ENCODE measurements at places on chromosomes 5 and 9.
A peak's percentile ranks its signal among the peaks of the same experiment; 100 is the strongest.

DNA sequence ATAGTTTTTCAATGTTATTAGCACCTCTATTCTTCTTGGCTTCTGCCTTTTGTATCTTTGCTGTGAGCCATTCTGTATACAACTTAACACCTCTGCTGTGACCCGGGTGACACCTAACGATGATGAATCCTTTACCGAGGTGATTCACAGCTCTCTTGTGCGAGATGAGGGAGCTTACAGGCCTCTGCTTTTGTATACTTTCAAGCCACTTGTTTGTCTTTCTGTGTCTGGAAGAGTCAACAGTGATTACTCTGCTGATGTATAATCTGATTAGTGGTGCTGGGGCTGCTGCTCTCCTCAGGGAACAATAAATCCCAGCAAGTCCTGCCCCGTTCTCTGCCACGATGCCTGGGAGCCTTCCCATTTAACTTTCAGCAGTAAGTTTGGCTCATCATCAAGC is 442.9 kb upstream of the SGCD start:
- DNase-seq: no peak

DNA sequence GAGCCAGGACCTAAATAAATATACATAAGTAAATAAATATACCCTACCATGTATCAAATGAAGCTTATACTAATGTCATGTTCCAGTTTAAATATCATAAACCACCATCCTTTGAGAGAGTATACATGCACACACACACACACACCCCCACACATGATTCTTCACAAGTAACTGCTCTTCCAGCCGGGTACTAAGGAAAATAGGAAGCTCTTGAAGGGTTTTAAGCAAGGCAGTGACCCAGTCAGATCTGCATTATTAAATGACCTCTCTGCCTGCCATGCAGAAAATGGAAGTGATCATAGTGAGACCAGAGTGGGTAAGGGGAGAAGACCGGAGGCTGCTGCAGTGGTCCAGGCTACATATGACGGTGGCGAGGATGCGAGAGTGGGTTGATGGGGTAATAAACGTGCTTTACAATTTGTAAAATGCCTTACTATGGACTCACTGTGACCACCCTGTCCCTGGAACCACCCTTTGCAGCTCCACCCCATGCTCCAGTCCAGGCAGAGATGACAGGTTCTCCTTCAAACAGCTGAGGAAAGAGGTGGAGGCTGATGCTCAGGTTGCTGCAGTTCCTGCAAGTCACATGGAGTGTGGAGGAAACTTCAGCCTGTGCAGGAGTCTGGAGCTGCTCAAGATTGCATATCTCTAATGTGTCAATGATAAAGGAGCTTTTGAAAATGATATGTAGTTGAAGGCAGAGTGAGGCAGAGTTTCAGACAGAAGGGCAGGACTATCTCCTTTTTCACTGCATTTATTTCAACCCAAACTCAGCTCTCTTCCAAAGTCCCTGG is 38.8 kb upstream of the NDFIP1 start:
- no peak for DNase-seq

DNA sequence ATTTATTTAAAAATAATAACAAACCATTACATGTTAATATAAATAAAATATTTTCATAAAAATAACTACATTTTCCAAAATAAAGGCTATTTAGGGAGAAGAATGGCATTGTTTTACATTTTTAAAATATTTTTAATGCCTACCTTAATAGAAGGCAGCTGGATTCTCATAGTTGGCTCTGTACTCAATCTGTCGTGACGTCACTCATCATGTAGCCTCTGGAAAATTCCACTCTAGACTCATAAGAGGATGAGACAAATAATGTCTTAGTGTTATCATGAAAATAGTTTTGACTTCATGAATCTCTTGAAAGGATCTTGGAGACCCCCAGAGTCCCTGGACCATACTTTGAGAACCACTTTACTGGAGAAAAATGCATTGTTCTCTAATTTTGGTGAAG is 93.1 kb downstream of the NXNL2 start:
- DNase-seq: peak; percentile 35

DNA sequence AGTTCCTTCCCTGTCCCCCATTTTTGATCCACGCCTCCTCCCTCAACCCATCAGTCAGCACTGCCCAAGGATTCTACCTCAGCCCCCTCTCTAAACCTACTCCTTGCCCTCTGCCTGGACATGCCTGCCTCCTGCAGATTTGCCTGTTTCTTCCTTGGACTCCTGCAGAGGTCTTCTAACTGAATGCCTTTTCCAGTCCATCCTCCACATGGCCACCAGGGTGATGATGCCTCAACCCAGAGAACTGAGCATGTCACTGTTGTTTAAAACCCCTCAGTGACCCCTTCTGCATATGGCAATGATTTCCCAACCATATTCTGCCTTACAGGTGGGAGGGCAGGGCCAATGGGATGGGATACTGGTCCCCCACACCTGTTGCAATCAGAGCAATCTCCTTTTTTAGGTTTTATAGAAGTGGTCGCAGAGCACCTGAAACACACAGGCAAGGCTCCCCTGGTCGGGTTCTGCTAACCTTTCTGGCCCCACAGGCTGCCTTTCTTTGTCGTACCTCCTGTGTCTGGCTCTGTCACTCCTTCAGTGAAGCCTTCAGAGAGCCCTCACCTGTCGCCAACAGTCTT is 9.3 kb downstream of the PHYKPL start:
- no peak for DNase-seq

- no peak for DNase-seq
These were observed 914.9 kb downstream of the EFNA5 start for GRCh38 chr5:106755789-106756188.

DNA sequence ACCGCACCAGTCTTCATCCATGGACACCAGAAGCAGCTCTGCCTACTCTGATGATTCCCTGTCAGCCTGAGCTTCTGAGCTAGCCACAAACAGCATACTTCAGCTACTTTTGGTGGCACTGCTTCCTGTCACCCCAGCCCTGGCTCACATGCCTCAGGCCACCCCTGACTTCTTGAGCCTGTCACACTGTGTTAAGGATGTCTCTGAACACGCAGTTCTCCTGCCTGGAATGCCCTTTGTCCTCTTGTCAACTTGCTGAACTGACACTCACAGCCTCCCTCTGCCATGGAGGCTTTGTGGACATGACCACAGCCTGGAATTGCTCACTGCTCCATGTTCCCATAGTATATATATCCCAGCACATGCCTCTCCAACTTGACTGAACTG is 7.2 kb downstream of the MACROH2A1 start:
- DNase-seq: no peak

- DNase-seq: no peak
These were observed 99.6 kb downstream of the SLCO4C1 start for GRCh38 chr5:102196481-102196880.

DNA sequence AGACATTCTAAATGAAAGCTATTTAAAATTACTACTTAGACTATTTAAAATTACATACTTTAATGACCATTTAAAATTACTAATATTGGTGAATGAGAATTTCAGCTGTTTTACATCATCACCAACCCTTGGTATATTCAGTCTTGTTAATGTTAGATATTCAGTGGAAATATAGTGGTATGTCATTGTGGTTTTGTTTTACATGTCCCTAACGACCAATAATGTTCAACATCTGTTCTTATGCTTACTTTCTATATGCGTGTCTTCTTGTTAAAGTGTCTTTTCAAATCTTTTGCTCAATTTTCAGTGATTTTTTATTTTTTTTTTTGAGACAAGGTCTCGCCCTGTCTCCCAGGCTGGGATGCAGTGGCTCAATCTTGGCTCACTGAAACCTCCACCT is 279.3 kb upstream of the TARS1 start:
- no peak for DNase-seq

GRCh38 chr5:153520137-153520536 is 29.7 kb downstream of the GRIA1 start:
- DNase-seq: no peak

GRCh38 chr9:137642118-137642601 is 23.4 kb downstream of the EHMT1 start:
- no peak for DNase-seq

DNA sequence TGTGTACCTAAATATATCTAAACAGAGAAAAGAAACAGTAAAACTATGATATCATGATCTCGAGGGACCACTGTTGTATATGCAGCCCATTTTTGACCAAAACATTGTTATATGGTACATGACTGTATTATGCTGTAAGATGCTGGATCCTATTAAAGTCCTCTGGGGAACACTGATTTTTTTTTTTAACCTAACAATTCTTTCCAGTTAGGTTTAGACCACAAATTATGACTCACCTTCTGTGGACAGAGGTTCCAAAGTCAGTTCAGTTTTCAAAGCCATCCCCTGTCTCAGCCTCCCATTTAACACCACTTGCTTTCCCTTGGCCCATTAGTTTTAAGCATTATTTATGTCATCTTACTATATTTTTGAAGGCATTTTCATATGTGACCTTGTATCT is 27.1 kb downstream of the TRMO start:
- no peak for DNase-seq

DNA sequence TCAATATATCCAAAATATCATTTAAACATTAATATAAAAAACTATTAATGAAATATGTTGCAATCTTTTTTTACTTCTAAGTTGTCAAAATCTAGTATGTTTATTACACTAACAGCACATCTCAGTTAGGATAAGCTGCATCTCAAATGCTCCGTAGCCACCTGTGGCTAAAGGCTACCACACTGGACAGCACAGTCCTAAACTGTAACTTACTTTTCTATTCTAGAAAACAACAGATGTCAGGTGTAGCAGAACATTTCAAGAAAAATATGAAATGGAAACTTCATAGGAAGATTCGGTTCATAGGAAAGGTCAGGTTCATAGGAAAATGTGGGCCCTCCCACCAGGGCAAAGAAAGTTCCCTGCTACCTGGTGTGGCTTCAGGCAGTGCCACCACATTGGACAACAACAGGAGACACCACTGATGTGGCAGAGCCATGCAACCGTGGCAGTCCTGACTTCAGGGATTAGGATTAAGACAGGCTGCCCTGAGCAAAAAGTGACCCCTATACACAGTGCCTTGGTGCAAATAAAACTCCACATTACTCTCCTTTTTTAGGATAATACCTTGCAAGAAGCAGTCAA is 197.8 kb upstream of the NR4A3 start:
- no peak for DNase-seq
